SJSA1 (cell line): ENCODE measurements at places on chromosomes 5 and 9. TPM values are rescaled to one million over a fixed set of nuclear protein-coding genes. Genes with fewer than 3 reads are reported as not detected.
A peak's percentile ranks its signal among the peaks of the same experiment; 100 is the strongest.

GRCh38 chr9:124412228-124412575 lies 3.0 kb downstream of the PSMB7 start:
- DNase-seq, result no peak
- H3K4me1 ChIP-seq, result peaks cover 23% of the 10 kb centered on the region
- H3K36me3 ChIP-seq, result peaks cover 76% of the 10 kb centered on the region
- H3K27me3 ChIP-seq, result no peaks in the 10 kb centered on the region
- H3K4me3 ChIP-seq, result no peak overlapping the region
- H3K27ac ChIP-seq, result peak overlapping the region; percentile 74

DNA sequence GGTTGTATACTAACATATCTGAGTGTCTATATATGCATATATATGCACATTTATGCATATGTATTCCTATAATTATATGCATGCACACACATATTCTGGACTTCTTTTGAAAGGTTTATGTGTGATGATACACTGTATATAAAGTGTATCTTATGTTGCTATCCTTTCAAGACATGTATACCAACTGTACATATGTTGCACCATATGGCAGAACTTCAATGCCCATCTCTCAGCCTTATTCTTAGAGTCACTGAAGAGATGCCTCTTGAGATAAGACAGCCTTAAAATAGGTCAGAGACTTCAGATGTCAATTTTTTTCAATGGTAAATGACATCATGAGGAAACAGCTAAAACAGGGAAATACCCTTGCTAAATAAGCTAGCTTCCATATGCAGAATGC lies 461.4 kb downstream of the SPATA31D1 start:
- no peaks in the 10 kb centered on the region for H3K36me3 ChIP-seq
- no peaks in the 10 kb centered on the region for H3K4me1 ChIP-seq
- H3K27ac ChIP-seq, result no peak overlapping the region
- no peak for DNase-seq
- no peak overlapping the region for H3K4me3 ChIP-seq
- no peaks in the 10 kb centered on the region for H3K27me3 ChIP-seq

- no peaks in the 10 kb centered on the region for H3K36me3 ChIP-seq
- no peak for DNase-seq
- H3K27me3 ChIP-seq, result no peaks in the 10 kb centered on the region
- no peak overlapping the region for H3K4me3 ChIP-seq
- no peak overlapping the region for H3K27ac ChIP-seq
- peaks cover 9% of the 10 kb centered on the region for H3K4me1 ChIP-seq
These were observed 72.2 kb downstream of the LHFPL2 start for GRCh38 chr5:78576376-78576775.

DNA sequence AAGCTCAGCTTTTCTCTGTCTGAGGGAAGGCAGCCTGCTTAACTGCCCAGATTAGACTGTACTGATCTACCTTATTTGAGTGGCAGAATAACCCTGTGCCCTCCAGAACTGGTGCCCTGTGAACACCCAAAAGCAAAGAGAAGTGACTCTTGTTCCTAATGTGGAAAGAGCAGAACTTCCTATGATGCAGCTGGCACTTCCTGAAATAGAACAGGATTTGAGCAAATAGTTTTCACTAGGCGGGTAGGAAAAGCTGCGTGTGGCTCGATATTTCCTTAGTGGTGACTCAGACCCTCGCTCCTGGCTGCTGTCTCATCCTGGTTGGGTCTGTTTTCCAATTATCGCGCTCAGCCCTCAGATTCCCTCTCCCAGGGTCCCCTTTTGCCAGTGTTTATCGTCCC lies 89.9 kb downstream of the SH3TC2 start:
- H3K27ac ChIP-seq, result peak overlapping the region; percentile 90
- H3K4me3 ChIP-seq, result no peak overlapping the region
- peak; percentile 93 for DNase-seq

DNA sequence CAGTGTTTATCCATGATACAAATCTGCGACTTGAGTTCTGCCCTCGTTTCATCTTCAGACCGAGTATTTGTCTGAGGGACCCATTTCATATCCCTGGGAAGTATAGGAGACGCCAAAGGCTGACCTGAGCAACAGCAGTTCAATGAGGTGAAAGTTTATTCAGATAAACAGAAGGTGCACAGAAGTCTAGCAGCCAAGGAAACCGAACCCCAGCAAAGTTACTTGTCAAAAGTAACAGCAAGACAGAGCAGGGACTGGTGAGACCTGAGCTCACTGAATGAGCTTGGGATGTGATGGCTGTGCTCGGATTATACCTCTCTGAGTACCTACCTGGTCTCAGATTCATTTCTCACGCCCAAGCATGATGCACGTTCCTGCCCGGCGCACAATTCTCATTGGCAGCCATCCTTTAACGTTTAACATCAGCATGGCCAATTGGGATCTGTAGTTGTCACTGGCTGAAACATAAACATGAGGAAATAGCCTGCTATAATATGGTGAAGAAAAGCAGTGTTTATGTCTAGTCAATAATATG lies 599 bp downstream of the LYRM7 start:
- H3K27ac ChIP-seq, result 0 out of 2 replicates have a peak overlapping the region, but pooled peaks have one; percentile 1
- no peaks in the 10 kb centered on the region for H3K27me3 ChIP-seq

DNA sequence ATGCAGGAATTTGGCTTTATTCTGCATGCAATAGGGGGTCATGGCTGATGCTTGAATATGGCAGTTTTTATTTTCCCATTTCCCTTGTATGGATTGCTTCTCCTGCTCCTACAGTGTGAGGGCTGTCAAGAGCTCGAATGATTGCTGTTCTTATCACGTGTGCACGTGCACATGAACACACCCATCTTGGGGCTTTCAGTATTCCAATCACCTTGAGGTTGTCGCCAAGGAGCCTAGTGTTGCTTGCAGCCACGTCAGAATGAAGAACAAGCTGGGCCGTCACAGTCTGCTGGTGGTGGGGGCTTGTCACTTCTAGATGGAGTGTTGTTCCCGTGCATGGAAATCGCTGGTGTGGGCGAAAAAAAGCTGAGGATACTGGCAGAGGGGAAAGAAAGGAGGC lies 219.4 kb upstream of the GLRA1 start:
- H3K4me3 ChIP-seq, result no peak overlapping the region
- DNase-seq, result no peak
- H3K27me3 ChIP-seq, result peaks cover 8% of the 10 kb centered on the region; the same call in 1 of the 2 replicates
- H3K36me3 ChIP-seq, result no peaks in the 10 kb centered on the region

- no peaks in the 10 kb centered on the region for H3K36me3 ChIP-seq
- H3K4me3 ChIP-seq, result no peak overlapping the region
- DNase-seq, result no peak
- H3K27ac ChIP-seq, result no peak overlapping the region
- no peaks in the 10 kb centered on the region for H3K4me1 ChIP-seq
- H3K27me3 ChIP-seq, result no peaks in the 10 kb centered on the region
These were observed 794.0 kb upstream of the COX7C start for GRCh38 chr5:85823462-85824426.

DNA sequence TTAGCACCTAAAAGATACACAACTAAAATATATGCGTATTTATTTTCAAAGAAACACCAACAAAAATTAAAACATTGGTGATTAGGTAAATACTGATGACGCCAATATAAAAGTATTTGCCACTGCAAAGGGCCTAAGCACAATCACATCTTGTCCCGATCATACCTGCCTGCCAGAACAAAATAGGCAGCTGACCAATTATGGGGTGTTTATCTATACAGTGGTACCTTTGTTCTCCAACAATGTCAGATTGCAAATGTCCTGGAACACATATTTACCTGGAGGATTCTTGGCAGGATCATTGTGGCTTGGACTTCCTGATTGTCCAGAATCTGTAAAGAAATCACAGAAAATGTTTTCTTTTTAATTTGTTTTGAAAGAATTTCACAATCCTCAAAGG lies 134.5 kb downstream of the NFIB start:
- DNase-seq, result no peak
- H3K4me3 ChIP-seq, result no peak overlapping the region
- H3K27me3 ChIP-seq, result no peaks in the 10 kb centered on the region
- no peaks in the 10 kb centered on the region for H3K4me1 ChIP-seq

DNA sequence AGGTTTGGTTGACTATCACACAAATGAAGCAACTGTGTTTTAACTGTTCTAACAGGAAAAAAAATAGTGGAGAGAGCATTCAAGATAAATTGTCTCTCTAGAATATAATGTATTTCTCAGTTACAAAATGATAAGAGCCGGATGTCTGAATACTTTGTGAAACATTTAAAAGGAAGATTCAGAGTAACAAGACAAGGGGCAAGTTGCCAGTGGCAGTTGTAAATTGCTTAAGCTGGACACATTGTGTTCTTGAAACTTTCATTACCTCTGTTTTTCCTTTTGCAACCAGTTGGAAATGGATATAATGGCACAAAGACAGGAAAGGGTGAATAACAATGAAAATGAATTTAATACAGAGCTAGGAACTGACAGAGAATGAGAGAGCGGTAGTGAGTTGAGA lies 15.2 kb upstream of the TBCA start:
- DNase-seq, result no peak
- H3K4me3 ChIP-seq, result no peak overlapping the region
- no peak overlapping the region for H3K27ac ChIP-seq
- H3K4me1 ChIP-seq, result no peaks in the 10 kb centered on the region

DNA sequence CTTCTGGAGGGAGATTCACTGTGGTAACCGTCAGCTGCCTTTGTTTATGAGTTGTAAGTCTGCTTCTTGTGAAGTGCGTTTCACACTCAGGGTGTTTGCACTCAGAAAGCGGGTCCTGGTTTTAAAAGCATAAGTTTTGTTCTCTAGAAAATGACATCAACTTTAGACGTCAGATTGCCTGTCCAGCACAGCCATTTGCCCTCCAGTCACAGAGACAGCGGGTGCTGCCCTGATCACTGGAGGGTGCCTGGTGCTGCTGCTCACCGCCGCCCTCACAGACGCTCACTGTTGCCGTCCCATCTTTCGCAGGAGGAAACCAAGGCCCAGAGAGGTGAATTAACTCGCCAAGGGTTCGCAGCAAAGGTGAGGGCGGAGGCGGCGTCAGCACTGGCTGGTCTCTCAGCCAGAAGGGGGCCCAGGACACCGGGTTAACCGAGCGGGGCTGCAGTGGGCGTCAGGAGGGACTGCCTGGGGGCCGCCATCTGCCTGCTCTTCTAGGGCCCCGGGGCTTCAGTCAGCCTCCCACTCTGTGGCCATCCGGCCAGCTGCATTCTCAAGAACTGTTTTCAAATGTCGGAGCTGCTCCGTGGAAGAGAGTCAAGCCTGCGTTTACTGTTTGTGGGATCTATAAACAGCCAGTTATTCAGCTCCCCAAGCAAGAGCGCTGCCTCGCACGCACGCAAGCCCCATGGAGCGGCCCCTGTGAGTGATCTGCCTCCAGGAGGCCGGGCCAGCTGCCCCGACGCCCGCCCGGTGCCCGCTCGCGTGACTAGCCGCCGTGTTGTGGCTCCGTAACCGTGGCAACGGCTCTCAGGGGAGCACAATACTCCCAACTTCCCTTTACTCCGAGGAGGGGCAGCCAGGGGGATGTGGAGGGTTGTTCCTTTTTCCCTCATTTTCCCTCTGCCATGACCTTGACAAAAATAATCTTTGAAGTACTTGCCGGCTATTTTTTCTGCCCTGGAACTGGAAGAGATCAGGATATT lies 43.4 kb upstream of the EXOC3 start:
- no peaks in the 10 kb centered on the region for H3K27me3 ChIP-seq
- H3K4me3 ChIP-seq, result peak overlapping the region; percentile 12
- H3K36me3 ChIP-seq, result peaks cover 21% of the 10 kb centered on the region
- peak overlapping the region; percentile 96 for H3K27ac ChIP-seq

DNA sequence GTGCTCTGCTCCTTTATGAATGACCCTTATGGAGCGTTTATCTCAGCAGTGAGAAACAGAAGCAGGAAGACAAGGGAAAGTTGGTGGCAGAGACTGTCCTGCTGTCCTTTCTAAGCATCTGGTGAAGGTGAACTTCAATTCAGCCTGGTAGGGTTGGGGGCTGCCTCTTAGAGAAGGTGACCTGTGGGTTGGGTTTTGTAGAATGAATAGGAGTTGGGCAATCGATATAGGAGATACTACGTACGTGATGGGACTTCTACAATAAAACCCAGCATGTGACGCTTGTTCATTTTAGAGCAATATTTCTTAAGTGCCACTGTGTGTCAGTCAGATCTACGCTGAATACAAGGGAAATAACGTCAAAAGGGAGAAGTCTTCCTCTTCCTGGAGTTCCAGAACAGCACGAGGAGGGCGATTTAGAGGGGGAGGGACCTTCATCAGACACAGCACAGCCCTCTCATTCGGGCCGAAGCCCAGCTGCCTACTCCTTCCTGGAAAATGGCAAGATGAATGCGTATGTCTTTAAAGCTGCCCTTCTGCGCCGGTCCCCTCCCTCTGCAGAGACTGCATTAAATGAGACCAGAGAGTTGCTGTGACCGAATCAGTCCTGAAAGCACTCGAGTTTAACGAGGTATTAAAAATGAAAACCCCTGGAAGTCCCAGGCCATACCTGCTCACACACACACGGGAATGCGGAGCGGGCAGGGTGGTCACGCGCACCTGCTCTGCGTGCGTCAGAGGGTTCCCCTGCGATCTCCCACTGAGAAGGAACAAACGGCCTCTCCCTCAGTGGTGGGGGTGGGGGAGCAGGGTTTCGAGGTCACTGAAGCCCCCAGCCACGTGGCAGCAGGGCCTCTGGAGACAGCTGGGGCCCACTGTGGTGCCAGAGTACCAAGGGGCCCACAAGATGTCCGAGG lies 85.3 kb upstream of the SARDH start:
- no peak for DNase-seq
- H3K27me3 ChIP-seq, result no peaks in the 10 kb centered on the region

- no peak overlapping the region for H3K27ac ChIP-seq
- no peaks in the 10 kb centered on the region for H3K36me3 ChIP-seq
- DNase-seq, result no peak
- no peaks in the 10 kb centered on the region for H3K27me3 ChIP-seq
- peaks cover 12% of the 10 kb centered on the region for H3K4me1 ChIP-seq
- no peak overlapping the region for H3K4me3 ChIP-seq
These were observed 346.9 kb upstream of the TLE4 start for GRCh38 chr9:79224672-79225433.

- no peaks in the 10 kb centered on the region for H3K27me3 ChIP-seq
- H3K4me1 ChIP-seq, result no peaks in the 10 kb centered on the region
- H3K4me3 ChIP-seq, result no peak overlapping the region
- no peak overlapping the region for H3K27ac ChIP-seq
These were observed 16.9 kb downstream of the SEMA6A start for GRCh38 chr5:116557669-116558271.

DNA sequence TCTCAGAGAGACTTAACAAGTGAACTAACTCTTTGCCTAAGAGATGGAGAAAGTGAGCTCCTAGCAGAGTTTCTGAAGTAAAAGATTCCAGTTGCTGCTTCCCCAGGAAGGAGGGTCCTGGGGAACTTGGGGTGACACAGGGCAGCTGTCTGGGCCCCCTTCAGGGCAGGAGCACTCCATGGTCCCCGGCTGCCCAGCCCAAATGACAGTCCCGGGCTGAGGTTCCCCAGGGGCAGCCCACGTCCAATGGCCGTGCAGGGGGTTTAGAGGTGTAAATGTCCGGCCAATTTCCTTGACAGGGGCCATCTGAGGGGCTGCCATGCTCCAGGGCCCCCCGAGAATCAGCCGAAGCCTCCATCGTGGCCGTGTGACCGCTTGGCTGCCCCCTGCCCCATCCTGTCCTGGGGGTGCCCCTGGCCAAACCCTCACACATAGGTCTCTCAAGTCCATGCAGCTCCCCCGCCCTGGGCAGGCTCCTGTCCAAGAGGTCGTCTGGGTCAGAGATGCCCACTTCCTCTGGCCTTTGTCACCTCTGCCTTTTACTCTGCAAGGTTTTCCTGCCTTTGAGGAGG lies 5.5 kb upstream of the PPP1R26 start:
- H3K36me3 ChIP-seq, result no peaks in the 10 kb centered on the region
- DNase-seq, result no peak
- H3K27ac ChIP-seq, result no peak overlapping the region
- no peak overlapping the region for H3K4me3 ChIP-seq
- no peaks in the 10 kb centered on the region for H3K27me3 ChIP-seq
- peaks cover 10% of the 10 kb centered on the region for H3K4me1 ChIP-seq

Gene RAB3C
- not detected in 2 replicates for total RNA-seq

Gene CD72
- total RNA-seq, result not detected in 2 replicates

Gene ATG10
- 11.5 and 23.5 TPM in 2 replicates for total RNA-seq

Gene WASHC1
- total RNA-seq, result 4.8 and 13.1 TPM in 2 replicates

Gene RGS7BP
- 0.03 TPM in 1 of 2 replicates, not detected in the other for total RNA-seq
